ENCODE measurements at places on chromosomes 11 and 22.

GRCh38 chr11:121406291-121406690, 45.8 kb upstream of the SORL1 start:
- DNase-seq, result no peak

DNA sequence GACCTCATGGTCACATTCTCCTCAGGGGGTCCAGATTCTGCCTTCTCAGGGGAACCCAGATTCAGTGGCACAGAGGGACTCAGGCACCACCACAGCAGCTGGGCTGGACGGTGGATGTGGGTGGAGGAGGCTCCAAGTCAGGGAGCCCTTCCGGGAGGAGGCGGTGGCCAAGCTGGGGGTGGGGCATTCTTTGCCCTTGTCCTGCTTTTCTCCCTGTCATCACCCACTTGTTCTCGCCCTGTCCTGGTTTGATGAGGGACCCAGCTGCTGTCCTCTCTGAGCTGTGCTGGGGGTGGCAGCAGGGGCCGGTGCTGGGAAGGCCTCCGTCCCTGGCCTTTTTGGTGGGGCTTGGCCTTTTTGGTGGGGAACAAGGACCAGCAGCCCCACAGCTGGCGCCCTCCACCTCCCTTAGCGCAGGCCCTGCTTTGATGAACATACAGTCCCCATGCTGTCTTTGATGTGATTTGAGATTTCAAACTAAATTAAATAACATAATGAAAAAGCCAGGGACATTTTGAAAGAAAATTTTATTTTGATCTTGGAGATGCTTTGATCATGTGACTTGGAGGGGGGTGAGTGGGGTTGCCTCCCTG, 1168.2 kb downstream of the BRD1 start:
- no peak for DNase-seq

GRCh38 chr11:106464728-106465127, 387.3 kb downstream of the AASDHPPT start:
- DNase-seq, result no peak

GRCh38 chr22:39946126-39946502, 14.1 kb upstream of the TMA7B start:
- DNase-seq, result no peak

- DNase-seq, result no peak
Measured at GRCh38 chr11:62805961-62806441, 761 bp upstream of the NXF1 start.

DNA sequence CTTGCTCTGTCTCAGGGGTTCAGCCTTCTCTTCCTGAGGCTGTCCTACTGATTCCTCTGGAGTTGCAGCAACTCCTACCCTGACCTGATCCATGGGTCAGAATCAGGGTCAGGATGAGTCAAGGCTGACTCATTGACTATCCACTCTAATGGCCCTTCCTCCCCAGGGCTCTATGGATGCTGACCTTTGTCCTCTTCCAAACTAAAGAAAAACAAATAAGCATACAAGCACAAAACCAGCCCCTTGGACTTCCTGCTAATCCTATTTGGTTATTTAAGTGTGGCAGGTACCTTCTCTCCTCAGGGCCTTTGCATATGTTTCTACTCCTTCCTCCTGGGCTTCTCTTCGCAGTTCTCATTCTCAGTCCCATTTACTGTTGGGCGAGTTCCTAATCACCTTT, 204.5 kb upstream of the NAV2 start:
- no peak for DNase-seq

DNA sequence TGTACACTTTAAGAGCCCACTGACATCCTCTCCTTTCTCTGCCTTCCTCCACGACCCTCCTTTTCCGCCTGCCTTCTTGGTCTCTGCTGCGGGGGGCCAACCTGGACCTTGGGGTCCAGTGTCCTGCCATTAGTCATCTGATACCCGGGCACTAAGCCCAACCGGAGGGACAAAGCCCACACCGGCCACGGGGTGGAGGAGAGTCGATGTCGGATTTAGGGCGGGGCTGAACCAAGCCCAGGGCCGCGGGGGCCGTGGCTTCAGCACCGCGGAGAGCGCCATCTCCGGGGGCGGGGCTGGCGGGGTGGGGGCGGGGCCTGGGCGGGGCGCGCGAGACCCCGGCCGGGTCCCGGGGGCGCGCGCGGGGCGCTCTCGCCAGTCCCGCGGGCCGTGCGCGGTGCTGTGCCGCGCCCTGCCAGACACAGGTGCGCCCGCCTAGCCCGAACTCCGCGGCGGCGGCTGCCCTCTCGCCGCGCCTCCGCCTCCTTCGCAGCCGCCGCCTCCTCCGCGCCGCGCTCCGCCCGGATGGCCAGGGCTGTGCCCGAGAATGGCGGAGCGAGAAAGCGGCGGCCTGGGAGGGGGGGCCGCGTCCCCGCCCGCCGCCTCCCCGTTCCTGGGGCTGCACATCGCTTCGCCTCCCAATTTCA, at the start of gene MAPK8IP1:
MAPK8IP1 (plus strand) TSS at position 378 of the 647 bp plus-strand sequence; CDS start at position 548, 170 bp downstream.
- DNase-seq, result peak; percentile 74

DNA sequence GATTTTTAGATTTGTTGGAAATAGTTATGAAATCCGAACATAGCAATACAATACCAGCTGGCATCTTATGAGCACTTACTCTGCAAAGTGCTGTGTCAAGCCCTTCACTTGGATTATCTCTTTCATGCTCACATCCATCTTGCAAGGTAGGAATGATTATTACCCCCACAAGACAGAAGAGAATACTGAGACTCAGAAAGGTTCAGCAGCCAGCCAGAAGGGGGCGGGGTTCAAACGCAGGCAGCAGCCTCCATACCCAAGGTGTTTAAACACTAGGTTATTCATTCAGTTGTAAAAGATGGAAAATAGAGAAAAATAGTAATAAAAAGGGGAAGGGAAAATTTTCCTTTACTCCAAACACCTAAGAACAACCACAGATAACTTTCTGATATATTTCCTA, 158.5 kb downstream of the CCDC34 start:
- no peak for DNase-seq

GRCh38 chr11:102208835-102209234, 98.6 kb downstream of the YAP1 start:
- DNase-seq, result no peak

GRCh38 chr11:134417871-134418840, 6.1 kb upstream of the B3GAT1 start:
- no peak for DNase-seq

All from activated T-cell treated with anti-CD3 and anti-CD28 coated beads, Interleukin-2, amount 50 U/mL, for 1 hour (primary cell).